Mesothelial cell of epicardium (in vitro differentiated cells): ENCODE measurements at places on chromosomes 4 and X. TPM values are rescaled to one million over a fixed set of nuclear protein-coding genes. Genes with fewer than 3 reads are reported as not detected.

EVC2 gene
- total RNA-seq: 16.9 to 17.4 TPM (median 17.1 TPM) in 3 replicates

GRCh38 chr4:41144812-41145211, 69.5 kb downstream of the APBB2 start:
- H3K36me3 ChIP-seq: peaks cover 12% of the 10 kb centered on the region
- DNase-seq: no peak
- H3K27ac ChIP-seq: peak overlapping the region; percentile 96
- H3K4me3 ChIP-seq: no peak overlapping the region

DNA sequence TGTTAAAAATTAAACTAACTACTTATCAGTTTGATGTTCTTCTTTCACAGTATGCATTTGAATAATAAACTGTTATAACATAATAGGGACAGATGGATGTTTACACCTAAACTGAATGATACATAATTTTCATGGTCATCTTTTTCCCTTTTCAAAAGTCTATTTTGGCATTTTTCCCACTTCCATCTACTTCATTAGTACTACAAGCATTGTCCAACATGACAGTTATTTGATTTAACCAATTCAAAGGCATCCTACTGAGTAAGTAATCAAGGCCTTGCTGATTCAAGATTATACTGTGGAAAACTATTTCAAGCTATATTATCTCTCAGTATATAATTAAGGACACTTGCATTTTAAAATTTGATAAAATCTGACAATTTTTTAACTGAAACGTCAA, 212.9 kb downstream of the FAT4 start:
- peaks cover 1% of the 10 kb centered on the region for H3K36me3 ChIP-seq
- DNase-seq: no peak
- H3K4me1 ChIP-seq: no peaks in the 10 kb centered on the region
- no peak overlapping the region for H3K4me3 ChIP-seq
- no peak overlapping the region for H3K27ac ChIP-seq
- no peaks in the 10 kb centered on the region for H3K27me3 ChIP-seq

GRCh38 chr4:8136529-8136928, 22.1 kb downstream of the ABLIM2 start:
- no peaks in the 10 kb centered on the region for H3K36me3 ChIP-seq
- no peak overlapping the region for H3K27ac ChIP-seq
- DNase-seq: no peak

DNA sequence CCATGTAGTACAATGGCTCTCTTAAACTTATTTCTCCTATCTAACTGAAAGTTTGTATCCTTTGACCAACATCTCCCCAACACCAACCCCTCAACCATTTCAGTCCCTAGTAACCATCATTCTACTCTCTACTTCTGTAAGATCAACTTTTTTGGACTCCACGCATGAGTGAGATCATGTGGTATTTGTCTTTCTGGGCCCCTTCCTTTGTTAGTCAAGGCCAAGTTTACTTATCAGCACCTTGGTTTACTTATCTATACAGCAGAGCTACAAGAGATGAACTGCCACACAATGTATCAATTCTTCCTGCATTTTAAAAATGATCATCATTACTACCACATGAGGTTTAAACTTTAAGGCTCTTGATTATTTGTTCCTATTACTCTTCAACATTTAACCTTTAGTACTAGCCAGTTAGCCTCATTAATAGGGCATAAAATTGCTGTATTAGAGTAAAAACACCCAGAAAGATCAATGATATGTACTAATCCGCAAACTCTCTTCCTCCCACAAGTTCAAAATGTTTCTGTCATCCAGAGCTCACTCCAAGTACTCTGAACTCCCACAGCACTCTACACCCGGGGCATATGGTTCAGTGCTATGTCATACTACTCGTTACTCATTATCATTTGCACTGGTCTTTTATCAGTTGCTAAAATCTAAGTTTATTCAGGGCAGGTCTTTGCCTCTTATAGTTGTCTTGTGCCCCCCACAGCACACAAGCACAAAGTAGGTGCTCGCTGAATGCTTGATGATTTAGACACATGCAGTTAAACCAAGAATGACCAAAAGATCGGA, 145.7 kb upstream of the ADAMTS3 start:
- H3K27me3 ChIP-seq: no peaks in the 10 kb centered on the region
- no peak overlapping the region for H3K4me3 ChIP-seq
- DNase-seq: no peak
- H3K4me1 ChIP-seq: peaks cover 4% of the 10 kb centered on the region
- H3K36me3 ChIP-seq: no peaks in the 10 kb centered on the region

DNA sequence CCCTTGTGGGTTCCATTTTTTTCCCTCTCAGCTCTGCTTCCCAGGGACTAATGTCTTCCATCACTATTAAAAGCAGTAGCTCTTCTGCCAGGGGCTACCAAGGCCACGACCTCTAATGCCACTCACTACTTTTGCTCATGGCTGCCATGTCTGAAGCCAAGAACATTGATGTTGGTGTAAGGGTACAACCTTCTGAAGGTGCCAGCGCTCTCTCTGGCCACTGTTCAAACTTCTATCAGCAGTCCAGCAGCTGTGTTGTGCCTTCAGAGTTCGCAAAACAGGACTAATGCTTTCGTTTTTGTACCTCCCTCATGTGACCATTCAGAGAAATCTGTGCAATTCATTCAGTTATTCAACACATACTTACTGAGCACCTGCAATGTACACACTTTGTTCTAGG, 121.5 kb upstream of the ENPEP start:
- H3K27ac ChIP-seq: no peak overlapping the region
- no peak for DNase-seq
- H3K4me3 ChIP-seq: no peak overlapping the region
- H3K27me3 ChIP-seq: no peaks in the 10 kb centered on the region
- no peaks in the 10 kb centered on the region for H3K36me3 ChIP-seq
- no peaks in the 10 kb centered on the region for H3K4me1 ChIP-seq

- H3K36me3 ChIP-seq: no peaks in the 10 kb centered on the region
- DNase-seq: no peak
- no peaks in the 10 kb centered on the region for H3K4me1 ChIP-seq
- H3K27ac ChIP-seq: no peak overlapping the region
- no peaks in the 10 kb centered on the region for H3K27me3 ChIP-seq
Observed at GRCh38 chr4:177770776-177771175, 328.5 kb upstream of the AGA start.

DNA sequence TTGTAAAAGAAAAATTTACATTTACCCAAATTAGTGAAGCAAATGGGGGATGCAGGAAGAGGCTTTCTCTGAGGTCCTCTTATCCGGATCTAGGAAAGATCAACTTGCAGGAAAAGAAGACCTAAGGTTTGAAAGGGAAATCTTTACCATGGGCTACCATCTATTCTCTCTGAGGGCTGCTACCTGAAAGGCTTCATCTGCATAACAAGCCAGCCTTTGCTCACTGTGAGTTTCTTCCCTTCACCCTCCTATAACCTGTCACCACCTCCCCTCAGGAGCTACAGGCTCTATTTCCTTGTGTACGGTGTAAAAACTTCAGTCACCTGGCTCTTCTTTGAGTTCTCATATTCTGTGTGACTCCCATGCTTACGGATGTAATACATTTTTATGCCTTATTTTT, 118.6 kb upstream of the BEND4 start:
- H3K27me3 ChIP-seq: peaks cover 1% of the 10 kb centered on the region
- H3K4me3 ChIP-seq: no peak overlapping the region
- no peak for DNase-seq
- no peaks in the 10 kb centered on the region for H3K4me1 ChIP-seq
- no peak overlapping the region for H3K27ac ChIP-seq

STAG2 gene
- total RNA-seq: 57.7 to 67.0 TPM (median 62.8 TPM) in 3 replicates

- DNase-seq: no peak
- peaks cover 2% of the 10 kb centered on the region for H3K27me3 ChIP-seq
- no peaks in the 10 kb centered on the region for H3K36me3 ChIP-seq
- no peak overlapping the region for H3K27ac ChIP-seq
- H3K4me3 ChIP-seq: no peak overlapping the region
- H3K4me1 ChIP-seq: peaks cover 34% of the 10 kb centered on the region
Observed at GRCh38 chr4:10048941-10049697, 27.8 kb upstream of the SLC2A9 start.

GRCh38 chrX:46180258-46180687, 364.9 kb downstream of the ZNF674 start:
- H3K4me3 ChIP-seq: no peak overlapping the region
- H3K36me3 ChIP-seq: no peaks in the 10 kb centered on the region
- DNase-seq: no peak
- peak overlapping the region; percentile 21 for H3K27ac ChIP-seq
- no peaks in the 10 kb centered on the region for H3K27me3 ChIP-seq

GPRIN3 gene
- total RNA-seq: 1.4 to 1.6 TPM (median 1.5 TPM) in 3 replicates

GRCh38 chr4:37909332-37910090, 18.6 kb downstream of the TBC1D1 start:
- DNase-seq: no peak
- peaks cover 13% of the 10 kb centered on the region for H3K4me1 ChIP-seq
- peaks cover 16% of the 10 kb centered on the region for H3K27me3 ChIP-seq
- no peak overlapping the region for H3K4me3 ChIP-seq
- H3K36me3 ChIP-seq: no peaks in the 10 kb centered on the region
